Stimulated activated CD4-positive, alpha-beta T cell treated with anti-CD3 and anti-CD28 coated beads, TNF-alpha, amount 100 ng/mL, for 1 hour (primary cell): ENCODE measurements at places on chromosomes 5 and 9.

DNA sequence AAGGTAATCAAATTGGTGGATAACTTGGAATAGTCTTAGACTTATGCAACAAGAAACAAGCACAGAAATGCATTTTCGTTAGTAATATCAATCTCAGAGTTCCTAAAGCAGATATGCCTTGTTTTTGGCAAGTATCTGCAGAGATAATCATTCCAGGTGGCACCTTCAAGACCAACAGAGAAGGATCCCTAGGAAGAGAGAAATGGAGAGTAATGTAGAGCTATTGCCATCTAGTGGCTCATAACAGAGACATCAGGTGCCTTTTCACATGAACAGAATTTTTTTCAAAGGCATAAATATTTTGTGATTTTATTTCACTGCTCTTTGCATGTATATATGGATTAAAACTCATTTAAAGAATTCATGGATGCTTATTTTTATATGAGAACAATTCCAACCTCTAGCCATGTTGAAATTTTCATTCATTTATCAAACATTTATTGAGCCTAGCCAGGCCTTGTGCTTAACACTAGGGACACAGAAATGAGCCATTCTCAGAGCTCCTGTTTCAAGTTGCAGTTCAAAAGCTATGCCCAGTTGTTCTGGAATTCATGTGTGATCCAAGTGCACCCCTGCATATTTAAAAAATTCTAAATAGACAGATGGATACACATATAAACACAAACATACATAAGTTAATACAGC is 117.5 kb upstream of the OR13F1 start:
- DNase-seq, result no peak

DNA sequence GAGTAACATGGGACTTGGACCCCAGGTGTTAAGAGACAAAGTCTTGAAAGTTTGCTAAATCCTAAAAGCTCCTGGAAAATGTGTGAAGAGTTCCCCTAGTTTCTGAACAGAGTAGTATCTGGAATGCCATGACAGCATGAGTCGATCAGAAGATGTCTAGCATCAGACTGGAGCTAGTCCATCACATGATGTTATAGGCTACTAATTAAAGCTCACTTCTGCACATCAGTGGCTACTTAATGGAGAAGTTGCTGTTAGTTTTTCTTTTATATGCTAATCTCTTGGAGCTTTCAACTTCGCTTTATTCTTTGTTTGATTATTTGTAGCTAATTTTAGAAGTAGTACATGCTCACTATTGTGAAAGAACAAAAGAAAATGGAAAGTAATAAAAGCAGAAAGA is 471.3 kb upstream of the KLF4 start:
- no peak for DNase-seq

DNA sequence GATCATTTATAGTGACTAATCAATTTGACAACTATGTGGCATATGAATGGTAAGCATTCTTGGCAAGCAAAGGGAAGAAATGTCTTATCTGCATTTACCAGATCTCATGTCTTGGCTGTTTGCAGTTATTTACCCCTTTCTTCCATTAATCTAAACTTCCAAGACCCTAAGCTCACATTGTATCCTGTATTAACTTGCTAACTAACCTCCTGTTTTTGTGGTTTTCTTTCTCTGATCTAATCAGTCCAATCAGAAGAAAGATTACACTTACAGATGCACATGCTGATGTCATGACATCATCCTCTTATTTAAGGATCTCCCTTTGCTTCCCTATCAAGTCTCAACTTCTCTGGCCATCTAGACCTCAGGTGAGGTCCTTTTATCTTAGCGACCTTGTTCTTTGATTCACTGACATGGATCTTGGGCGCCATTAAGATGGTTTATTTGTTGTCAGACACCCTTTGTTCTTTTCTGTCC is 95.5 kb downstream of the F2RL2 start:
- no peak for DNase-seq

- no peak for DNase-seq
Observed at GRCh38 chr9:34512131-34513078, 10.4 kb downstream of the ENHO start.

- no peak for DNase-seq
Observed at GRCh38 chr9:124130277-124131075, 118.9 kb downstream of the LHX2 start.

DNA sequence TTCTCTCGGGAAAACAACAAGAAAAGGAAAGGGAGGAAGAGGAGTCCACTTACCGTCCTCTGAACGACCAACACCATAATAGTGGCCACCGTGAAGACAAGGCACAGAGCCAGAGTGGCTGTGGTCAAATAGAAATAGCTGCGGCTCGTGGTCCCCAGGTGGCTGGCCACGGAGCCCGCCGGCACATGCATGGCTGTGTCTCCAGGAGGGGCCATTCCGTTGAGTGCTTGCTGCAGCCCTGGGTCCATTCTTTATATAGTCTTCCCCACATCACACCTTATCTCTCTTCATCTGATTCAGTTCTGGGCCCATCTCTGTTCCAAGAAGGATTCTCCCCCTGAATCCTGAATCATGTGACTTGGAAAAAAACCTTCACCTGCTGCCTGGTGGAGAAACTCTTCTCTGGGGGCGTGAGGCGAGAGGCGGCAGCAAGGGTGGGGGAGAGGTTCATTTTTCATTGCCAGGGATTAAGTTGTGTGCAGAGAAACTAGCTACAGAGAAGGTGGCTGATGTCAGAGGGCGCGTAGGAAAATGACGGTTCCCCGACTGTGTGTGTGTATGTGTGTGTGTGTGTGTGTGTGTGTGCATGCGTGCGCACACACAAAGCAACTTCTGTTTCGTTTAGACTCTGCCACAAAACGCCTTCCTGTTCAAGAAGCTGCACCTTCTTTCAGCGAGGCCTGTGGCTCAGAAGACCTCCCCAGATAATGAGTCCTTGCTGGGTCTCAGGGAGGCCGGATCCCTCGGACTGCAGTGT is at the start of gene TNFSF8:
Gene TNFSF8, minus strand, starts transcription at position 536 of the 757 bp plus-strand sequence. Its CDS starts 288 bp downstream, at position 248.
- peak; percentile 61 for DNase-seq

- no peak for DNase-seq
Observed at GRCh38 chr9:13083963-13084528, 195.4 kb downstream of the MPDZ start.

DNA sequence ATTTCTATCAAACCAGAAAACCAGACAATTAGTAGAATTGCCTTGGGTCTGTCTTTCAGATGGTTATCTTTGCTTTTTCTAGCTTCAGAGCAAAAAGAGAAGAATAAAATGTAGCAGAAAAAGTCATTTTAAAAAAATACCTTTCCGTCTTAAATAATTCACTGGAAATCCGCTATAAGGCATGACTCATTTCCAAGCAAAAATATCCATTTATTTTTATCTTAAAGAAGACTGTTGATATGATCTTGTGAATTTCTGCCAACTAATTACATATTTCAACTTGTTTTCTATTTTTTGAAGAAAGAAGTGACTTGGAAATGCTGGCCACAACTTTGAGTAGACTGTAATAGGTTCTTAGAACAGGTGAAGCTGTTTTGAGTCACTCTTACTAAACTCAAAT is 83.7 kb downstream of the VCAN start:
- DNase-seq, result no peak

GRCh38 chr5:140118302-140118936 is 4.5 kb downstream of the PURA start:
- no peak for DNase-seq

- DNase-seq, result no peak
Observed at GRCh38 chr9:25889661-25890060, 211.4 kb upstream of the TUSC1 start.
